Kasumi-1 (cell line): ENCODE measurements at places on chromosomes 4 and X.

GRCh38 chr4:70002507-70002906, 6.7 kb downstream of the STATH start:
- no peak for DNase-seq

GRCh38 chr4:87864321-87864720, 31.6 kb downstream of the MEPE start:
- no peak for DNase-seq

DNA sequence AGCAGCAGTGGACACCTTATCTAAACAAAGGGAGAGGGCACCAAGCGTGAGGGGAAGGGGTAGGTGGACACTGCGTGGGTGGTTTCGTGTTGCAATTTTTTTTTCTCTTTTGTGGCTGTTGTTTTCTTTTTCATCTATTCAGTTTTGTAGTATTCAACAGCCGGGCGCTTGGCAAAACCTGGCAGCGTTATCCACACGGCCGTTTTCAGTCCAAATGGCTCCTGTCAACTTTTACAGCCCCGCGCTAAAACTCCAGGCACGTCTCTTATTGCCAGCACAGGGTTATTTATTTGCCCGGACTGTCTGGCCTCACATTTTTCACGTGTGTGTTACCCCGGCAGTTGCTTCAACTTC, 192.2 kb downstream of the BCOR start:
- no peak for DNase-seq

GRCh38 chrX:108034725-108035124, 10.1 kb upstream of the VSIG1 start:
- DNase-seq: no peak

DNA sequence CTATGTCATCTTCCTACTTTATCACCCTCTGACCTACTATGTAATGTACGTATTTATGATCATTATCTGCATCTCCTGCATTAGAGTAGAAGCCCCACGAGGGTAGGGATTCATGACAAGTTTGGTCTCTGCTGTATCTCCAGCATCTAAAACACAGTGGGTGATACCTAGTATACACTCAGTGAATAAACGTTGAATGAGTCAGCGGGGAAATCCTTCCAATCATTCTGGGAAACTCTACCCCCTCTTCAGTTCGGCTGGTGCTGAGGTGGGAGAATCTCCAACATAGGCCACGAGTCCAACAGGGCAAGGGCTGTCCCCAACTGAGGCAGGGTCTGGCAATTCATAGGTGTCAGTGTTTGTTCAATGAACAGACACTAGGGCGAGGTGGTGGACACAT, 74.4 kb upstream of the EFNB1 start:
- DNase-seq: no peak

DNA sequence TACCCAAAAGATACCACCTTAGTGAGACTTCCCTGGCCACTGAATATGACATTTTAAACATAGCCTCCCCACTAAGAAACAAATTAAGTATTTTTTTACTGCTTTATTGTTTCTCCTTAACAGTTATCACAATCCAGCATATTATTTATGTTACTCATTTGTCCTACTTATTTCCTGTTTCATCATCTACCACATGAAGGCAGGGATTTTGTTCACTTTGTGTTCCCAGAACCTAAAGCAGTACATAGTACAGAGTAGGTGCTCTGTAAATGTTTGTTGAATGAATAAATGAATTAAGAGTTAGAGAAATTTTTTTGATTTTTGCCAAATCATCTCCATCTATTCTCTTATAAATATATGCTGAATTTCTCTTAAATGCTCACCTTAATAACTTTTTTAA, 318.4 kb upstream of the GIMD1 start:
- no peak for DNase-seq

DNA sequence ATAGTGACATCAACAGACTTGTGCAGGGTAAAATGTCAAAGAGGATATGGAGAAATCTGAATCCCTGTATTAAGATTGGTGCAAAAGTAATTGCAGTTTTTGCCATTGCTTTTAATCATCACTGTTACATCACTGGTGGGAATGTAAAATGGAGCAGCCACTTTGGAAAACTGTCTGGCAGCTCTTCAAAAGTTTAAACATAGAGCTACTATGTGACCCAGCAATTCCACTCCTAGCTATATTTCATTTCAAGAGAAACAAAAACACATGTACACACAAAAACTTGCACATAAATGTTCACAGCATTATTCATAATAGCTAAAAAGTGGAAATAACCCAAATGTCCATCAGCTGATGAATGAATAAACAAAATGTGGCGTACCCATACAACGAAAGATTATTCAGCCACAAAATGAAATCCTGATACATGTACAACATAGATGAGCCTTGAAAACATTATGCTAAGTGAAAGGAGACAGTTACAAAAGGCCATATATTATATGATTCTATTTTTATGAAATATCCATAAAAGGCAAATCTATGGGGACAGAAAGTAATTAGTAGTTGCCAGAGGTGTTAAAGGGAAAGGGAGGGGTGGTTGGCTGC, 106.4 kb downstream of the AMELX start:
- DNase-seq: no peak

- no peak for DNase-seq
These were observed 114.4 kb downstream of the MSN start for GRCh38 chrX:65781845-65782244.

GRCh38 chrX:19724409-19724808, 163.0 kb downstream of the SH3KBP1 start:
- no peak for DNase-seq

GRCh38 chrX:13774696-13775095, 40.1 kb downstream of the OFD1 start:
- no peak for DNase-seq

DNA sequence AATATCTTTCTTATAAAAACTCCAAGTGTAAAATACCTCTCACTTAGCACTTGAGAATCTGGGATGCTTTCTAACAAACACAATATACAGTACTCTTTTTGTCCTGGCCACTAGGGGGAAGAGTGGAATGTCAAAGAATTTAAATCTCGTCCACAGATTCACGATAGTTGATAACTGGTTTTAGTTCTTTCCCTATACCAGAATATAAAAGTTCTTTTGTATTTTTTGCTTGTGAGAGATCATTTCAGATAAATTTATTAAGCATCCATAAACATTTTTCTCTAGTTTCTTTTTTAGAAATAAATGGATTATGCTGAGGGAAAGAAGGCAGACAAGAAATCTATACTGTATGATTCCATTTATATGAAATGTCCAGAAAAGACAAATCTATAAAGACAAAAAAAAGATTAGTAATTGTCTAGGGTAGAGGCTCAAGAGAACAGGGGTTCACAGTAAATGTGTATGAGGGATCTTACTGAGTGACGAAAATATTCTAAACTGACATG, 50.4 kb downstream of the MGARP start:
- DNase-seq: peak; percentile 71

DNA sequence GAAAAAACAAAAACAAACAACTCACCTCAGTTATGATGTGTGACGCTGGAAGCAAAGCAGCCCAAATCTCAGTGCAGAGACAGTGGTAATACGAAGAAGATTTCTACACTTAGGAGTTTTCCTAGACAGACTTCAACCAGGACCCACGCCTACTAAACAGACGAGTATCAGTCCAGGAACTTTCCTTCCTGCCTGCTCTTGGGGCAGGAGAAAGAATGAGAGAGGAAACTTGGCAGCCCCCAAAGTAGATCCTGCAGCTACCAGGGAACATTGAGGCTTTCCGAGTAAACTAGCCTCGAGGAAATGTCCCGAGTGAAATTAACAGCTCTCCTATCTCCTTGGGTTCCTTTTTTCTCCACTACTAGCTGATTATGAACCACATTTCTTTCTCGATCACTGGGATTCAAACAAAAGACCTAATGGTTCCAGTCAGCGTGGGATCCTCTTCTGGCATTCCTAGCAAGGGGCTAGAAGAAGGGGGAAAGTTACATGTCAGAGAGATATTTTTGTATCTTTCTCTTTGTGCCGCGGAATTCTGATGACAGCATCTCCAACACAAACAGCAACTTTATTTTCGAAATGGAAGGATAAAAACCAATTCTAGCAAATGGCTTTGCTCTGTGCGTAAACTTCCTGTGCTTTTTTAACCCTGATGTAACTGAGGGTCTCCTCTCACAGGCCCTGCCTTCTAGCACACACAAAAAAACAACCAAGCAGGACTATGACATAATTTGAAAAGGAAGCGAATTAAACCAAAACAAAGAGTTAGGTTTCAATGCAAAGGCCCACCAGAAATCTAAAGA, 53.2 kb downstream of the PPM1K start:
- no peak for DNase-seq

DNA sequence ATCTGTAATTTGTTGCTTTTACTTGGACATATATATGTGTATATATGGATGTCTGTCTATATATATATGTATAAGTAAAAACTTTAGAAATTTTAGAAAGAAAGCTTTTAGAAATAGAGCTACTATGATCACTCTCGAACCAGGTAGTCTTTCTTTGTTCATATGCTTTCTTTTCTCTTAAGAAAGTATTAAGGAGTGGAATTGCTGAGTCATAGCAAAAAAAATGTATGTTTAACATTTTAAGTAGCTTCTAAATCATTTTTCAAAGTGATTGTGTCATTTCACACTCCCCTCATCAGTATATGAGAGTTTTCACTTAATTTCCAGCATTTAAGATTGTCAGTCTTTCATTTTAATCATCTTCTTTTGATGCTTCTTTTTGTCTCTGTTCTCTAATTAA, 447.9 kb upstream of the TECRL start:
- no peak for DNase-seq

- no peak for DNase-seq
These were observed 334.2 kb downstream of the FSTL5 start for GRCh38 chr4:161829591-161829990.

DNA sequence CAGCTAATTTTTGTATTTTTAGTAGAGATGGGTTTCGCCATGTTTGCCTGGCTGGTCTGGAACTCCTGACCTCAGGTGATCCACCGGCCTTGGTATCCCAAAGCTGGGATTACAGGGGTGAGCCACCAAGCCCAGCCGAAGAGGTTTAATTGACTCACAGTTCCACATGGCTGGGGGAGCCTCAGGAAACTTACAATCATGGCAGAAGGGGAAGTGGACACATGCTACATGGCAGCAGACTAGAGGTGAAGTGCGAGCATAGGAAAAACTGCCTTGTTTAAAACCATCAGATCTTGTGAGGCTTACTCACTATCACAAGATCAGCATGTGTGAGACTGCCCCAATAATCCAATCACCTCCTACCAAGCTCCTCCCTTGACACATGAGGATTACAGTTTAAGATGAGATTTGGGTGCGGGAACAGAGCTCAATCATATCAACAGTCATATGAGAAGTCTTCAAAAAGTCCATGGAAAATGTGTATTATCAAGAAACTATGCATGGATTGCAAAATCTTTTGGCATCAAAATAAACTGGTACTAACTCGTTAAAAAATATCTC, 25.8 kb upstream of the RPL39 start:
- no peak for DNase-seq

DNA sequence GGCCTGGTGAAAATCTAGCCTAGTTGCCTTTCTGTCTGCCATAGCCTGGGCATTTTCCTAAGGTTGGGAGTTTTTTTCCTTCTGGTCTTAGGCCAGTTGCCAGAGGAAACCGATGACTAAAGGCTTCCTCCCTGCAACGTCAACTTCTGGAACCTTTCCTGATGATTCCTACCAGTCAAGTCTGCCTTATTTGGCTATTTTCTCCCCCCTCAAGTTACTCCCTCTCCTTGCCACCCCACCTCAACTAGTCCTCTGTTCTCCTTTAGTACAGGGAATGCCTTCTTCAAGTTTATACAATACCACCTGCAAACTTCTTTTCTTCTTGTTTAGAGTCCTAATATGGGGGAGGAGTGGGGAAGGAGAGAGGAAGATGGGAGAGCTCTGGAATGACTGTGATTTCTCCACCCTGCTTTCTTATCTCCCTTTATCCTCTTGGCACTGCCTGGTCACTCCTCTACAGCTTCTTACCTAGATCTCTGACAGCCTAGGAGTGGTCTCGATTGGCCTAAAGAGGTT, 10.6 kb downstream of the MSN start:
- no peak for DNase-seq

GRCh38 chrX:99798936-99799335, 611.1 kb downstream of the PCDH19 start:
- DNase-seq: no peak

DNA sequence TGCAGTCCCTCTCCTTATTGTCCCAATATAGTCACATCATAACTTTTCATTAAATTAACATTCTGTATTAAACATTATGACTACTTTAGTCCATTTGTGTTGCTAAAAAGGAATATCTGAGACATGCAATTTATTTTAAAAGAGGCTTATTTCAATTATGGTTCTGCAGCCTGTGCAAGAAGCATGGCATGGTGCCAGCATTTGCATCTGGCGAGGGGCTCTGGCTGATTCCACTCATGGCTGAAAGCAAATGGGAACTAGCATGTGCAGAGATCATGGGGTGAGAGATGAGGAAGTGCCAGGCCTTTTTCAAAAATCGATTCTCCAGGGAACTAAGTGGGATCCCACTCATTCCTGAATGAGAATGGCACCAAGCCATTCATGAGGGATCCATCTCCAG, 476.3 kb upstream of the RPS6KA3 start:
- DNase-seq: no peak

DNA sequence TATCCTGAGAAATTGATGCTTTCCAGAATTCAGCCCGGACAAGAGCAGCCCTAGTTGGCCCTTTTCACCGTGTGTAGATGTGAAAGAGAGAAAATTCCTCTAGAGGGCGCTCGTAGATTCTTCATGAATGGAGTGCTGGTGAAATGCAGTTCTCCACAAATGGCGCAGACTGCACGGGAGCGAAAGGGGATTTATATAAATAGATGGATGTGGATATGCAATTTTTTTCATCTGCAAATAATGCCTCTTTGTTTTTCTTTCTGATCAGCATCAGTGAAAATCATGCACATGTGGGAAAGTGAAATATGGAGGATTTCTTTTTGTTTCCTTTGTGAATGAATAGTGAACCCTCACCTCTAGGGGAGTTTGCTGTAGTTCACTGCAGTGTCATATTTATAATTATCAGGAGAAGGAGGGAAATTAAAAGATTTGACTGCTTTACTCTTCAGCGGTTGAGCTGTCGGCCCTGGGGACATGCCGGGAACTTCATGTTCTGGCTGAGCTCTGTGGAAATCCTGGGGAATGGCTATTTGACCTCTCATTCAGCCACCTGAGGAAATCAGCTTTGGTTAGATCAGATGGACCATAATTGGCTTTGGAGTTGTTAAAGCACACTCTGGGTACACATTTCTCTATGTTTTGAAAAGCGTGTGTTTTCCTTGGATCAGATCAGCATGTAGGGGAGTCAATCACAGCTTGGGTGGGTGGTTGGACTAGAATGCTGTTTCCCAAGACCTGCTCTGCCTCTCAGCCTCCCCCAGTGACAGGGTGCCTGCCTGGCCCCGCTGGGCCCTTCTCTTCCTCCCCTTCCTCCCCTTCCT, 115.0 kb upstream of the SHISA3 start:
- DNase-seq: peak; percentile 82
